ENCODE measurements at places on chromosomes 3 and 15.

GRCh38 chr3:100226712-100227429 lies 33.9 kb upstream of the TBC1D23 start:
- no peak for DNase-seq

DNA sequence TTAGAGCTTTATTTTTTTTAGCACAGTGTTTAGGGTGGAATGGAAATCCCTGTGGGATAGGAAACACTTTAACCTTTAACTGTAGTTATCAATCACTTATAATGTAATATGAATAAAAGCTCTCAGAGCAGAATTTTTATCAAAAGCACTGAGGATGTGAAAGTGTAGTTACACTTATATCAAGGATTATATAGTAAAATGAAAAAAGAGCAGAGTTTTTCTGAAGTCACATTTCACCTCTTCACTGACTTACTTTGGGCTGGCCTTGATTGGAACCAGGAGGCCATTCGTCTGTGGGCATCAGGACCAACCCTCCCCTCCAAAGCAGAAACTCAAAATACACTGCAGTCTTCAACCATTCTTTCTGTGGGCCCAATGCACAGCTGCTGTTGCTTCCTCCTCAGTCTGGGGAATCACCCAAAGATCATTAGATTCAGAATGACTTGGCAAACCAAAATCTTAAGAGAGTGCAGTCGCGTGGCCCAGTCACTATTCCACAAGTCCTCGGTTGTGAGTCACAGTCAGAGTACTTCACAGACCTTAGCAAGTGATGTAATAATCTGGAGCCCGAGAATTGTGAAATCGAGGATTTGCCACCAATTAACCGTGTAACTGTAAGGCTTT lies 132.6 kb upstream of the COL8A1 start:
- DNase-seq, result no peak

- DNase-seq, result no peak
Observed at GRCh38 chr3:180913581-180914404, 1.3 kb downstream of the FXR1 start.

DNA sequence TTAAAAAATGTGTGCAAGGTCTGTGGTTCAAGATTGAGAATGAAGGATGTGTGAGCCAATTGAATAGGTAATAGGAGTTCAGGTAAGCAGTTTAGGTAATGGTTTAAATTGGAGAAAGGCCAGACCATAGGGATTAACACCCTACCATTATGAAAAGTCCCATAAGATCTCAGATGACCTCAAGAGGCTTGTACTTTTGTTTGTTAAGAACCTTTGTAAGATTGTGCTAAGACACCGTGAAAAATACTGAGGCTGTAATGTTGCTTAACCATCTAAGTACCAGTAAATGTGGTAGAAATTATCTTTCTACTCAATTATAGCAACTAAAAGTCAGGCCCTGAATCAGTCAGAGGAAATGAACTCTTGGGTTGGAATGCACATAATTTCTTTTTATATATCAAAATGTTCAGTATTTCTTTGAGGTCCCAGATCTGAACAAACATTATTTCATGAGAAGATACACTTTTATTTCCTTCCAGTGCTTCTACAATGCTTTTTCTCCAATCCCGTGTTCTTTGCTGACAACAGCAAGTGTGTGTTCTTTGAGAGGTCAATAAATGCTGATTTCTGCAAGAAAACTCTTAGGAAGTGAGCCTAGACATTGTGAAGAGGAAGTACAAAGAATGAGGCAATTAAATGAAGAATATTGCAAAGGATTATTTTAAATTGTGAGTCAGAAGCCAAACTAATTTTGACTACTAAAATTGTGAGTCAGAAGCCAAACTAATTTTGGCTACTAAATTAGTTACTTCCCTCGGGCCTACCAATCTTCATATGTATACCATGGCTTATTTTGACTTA lies 66.4 kb downstream of the TCF12 start:
- no peak for DNase-seq

DNA sequence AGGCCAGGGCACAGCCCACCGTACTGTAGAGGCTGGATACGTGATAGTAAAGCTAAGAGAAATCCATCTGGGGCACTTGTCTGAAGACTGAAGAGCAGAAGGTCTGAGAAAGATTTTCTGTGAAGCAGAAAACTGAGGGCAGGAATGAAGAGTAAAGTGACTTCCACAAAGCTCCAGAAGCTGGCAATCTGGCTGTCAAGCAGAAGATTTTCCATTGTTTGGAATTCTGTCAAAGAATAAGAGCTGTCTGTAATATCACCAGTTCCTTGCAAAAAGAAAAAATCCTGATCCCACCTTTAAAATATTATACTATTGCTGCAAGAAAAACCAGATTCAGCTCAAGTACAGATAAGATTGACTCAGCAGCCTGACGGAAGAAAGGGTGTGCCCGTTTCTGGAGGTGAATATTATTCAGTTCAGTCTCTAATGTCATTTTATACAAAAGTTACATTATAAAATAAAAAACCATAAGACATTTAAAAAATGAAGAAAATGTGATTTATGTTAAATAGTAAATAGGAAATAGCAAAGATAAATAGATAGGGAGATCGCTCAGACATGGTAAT lies 550.4 kb upstream of the SGO1 start:
- DNase-seq, result no peak

- no peak for DNase-seq
Observed at GRCh38 chr3:196193736-196194541, 17.3 kb downstream of the ZDHHC19 start.

GRCh38 chr3:61638741-61639140 lies 77.4 kb downstream of the PTPRG start:
- DNase-seq, result no peak

DNA sequence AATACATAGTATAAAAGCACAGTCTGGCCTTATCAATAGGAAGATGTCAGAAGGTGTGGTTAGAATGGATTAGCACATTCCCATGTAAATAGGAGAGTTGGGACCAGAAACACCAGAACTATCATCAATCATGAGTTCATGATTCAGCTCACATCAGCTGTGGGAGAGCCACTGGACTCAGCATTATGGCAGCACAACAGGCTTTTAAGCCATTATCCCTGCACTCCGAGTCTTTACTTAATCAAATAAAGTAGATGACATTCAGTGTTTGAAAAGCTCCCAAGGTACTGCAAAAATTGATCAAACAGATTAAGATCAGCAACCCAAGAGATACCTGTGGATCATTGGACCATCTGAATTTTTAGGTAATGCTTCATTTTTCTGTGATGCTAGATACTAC lies 24.7 kb downstream of the PARP14 start:
- DNase-seq, result no peak

- DNase-seq, result no peak
Observed at GRCh38 chr3:125470671-125471070, 49.3 kb downstream of the SNX4 start.

GRCh38 chr3:61926923-61927322 lies 365.6 kb downstream of the PTPRG start:
- no peak for DNase-seq

DNA sequence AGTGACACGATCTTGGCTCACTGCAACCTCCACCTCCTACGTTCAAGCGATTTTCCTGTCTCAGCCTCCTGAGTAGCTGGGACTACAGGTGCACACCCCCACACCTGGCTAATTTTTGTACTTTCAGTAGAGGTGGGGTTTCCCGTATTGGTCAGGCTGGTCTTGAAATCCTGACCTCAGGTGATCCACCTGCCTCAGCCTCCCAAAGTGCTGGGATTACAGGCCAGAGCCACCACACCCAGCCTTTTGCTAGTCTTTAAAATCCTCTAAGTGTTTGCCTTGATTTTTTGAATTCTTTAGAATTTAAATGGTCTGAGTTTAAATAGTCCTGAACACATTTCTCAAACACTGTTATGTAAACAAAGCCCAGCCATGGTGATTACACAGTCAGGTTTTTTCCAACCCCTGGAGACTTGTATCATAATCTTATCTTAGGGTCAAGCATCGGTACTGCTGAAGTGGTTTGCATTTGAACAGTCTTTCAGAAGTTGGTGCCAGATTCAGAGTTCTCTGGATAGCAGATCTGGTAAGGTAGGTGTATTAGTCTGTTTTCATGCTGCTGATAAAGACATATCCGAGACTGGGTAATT lies 28.2 kb upstream of the PIAS1 start:
- no peak for DNase-seq

DNA sequence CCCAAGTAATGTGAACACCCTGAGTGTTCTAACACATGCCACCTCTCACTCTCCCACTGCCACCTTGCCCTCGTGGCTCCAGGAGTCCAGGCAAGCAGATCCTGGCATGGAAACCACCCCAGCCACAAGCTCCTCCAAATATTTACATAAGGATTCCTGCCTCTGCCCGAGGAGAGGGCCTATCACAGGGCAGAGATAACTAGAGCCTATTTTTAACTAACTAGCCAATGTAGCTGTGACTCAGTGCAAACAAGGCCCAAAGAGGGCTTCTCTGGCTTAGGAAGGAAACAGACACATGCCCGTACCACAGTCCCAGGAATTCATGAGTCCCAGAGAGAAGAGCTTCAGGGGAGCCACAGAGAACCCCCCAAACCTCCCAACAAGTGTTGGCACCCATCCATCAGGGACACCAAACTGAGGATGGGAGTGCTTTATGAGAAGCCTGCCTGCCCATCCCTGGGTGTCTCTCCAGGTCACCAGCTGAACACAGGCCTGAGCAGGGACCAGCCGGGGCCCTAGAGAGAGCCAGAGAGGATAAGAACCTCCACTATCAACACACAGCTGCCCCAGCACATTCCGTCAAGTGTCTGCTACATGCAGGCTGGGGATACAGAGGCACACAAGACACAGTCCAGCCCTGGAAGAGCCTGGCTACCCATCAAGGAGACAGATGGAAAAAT lies 9.2 kb downstream of the FYCO1 start:
- no peak for DNase-seq
